Posterior vena cava (tissue), 2 donors: ENCODE measurements at places on chromosomes 5 and 9. TPM values are rescaled to one million over a fixed set of nuclear protein-coding genes. Genes with fewer than 3 reads are reported as not detected.

DNA sequence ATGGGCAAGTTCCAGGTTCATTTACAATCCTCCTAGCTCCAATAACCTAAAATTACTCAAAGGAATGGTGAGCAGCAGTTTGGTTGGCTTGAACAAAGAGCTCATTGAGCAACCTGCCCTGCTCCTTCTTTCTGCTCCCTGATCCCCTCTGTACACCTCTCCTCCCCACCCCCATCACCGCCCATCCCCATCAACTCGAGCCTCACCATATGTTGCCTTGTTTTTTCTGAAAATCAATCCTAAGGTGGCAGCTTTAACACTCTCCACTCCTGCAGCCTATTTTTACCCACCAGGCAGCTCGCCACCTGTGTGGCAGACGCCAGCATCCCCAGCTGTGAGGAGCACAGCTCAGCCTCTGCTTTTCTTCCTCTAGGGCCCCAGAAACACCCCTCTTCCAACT lies 533.4 kb upstream of the BRINP1 start:
- no peak for DNase-seq

DNA sequence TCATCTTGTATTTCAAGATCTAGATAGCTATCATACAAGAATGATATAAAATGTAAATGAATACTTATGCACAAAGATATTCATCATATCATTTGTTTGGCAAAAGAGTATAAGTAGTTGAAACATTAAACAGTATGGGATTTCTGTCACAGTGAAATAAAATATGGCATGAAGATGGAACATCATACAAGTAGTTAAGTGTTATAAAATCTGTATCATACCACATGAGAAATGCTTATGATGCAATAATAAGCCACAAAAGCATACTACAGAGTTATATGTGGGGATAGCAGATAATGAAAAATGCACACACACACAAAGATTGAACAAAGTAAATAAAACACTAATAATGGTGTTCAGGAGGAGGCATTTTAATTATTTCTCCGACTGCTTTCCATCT lies 838.0 kb upstream of the DMAC1 start:
- DNase-seq: no peak

- DNase-seq: no peak
These were observed 2.6 kb upstream of the UBE2QL1 start for GRCh38 chr5:6446042-6446441.

DNA sequence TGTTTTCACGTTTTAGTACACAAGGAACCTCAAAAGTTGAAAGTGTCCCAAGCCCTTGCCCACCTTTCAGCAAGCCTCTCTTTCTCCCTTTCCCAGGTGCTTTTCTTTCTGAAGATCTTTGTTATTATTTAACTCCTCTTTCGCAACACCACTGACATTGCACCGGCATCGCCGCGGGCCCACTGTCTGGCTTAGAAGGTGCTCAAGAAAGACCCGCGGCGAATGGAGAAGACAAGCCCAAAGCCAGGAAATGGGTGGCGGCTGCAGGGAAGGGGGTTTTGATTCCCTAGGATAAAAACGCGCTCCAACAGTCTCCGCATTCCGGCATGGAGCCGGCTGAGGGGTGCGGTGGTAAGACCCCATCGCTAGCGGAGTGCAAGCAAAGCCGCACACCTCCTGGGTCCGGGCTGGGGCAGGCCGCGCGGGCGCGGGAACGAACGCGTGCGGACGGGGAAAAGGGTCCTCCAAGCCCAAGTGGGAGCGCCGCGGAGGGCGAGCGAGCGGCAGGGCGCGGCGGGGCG lies 404 bp upstream of the AFAP1L1 start:
- DNase-seq: no peak

DNA sequence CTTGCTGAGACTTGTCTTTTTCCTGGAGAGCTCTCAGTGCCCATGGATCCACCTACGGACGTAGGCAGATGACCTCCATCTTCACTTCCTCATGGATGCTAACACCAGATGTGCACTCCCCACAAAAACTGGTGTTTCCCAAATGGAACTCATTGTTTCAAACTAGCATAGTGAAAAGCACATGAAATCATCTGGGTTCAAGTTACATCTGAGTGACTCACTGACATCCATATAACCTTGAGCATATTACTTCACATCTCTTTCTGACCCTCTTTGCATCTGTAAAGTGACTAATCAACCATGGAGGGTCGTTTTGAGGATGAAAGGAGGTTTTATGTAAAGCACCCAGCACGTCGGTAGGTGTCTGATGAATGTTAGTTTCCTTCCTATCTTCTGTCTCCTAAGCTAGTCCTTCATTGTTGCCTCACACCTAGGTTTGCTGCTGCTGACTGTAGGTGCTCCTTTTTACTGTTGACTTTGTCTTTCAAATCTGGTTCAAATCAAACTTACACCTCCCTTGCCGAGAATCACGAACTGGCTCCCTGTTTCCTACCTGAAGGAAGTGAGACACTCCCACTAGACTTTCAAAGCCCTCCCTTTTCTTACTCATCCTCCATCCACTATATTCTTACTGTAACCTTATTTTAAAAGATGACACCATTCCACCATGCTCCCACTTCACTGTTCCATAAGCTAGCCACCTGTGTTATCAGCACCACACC lies 10.3 kb downstream of the OCLN start:
- DNase-seq: no peak

GRCh38 chr9:79471580-79472543 lies 99.9 kb upstream of the TLE4 start:
- peak; percentile 91 for DNase-seq

- DNase-seq: no peak
These were observed 80.0 kb upstream of the ZSWIM6 start for GRCh38 chr5:61251874-61252642.

DNA sequence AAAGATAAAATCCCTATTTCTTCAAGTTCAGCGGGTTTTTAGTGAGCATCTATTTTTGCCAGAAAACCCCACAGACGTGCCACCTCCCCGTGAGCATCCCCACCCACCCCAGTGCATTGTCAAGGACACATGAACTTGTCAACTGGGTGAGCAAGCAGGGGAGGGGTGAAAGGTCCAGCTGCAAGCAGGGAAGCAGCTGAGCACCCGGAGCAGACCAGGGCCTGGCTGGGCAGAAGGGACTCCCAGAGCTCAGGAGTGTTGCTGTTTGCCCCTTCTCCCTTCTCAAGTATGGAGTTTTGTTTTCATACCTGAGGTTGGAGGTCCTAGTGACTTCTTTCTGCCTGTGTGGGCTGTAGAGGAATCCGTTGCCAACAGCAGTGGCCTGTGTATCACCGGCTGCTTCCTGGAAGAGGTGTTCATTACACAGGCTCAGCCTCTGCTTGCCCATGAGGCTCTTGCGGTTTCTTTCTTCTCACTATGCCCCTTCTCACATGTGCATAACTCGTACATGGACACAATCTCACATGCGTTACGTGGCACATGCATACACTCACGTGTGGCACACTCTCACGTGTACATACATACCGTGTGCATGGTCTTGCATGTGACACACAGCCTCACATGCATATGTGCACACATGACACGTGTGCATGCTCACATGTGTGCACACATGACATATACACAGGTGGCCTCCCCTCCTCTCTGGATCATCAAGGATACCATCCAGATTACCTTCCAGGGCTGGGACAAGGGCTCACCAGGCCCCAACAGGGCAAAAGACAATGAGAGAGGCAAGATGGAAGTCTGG lies 126.7 kb downstream of the MVB12B start:
- no peak for DNase-seq

DNA sequence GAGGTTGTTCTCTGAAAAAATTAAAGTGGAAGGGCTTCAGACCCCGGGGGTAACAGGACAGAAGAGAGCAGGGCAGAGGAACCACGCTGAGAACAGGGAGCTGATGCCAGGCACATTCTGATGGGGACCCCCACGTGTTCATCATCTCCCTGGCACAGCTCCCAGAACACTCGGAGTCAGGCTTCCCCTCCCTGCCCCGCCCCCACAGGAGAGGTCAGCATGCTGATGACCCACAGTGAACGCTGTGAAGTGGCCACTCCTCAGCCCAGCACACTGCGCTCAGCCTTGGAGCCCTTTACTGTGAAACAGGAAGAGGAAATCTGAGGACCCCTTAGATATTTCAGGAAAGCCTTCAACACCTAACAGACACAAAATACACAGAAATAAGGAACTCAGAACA lies 16.4 kb downstream of the RETREG1 start:
- DNase-seq: peak; percentile 84

DNA sequence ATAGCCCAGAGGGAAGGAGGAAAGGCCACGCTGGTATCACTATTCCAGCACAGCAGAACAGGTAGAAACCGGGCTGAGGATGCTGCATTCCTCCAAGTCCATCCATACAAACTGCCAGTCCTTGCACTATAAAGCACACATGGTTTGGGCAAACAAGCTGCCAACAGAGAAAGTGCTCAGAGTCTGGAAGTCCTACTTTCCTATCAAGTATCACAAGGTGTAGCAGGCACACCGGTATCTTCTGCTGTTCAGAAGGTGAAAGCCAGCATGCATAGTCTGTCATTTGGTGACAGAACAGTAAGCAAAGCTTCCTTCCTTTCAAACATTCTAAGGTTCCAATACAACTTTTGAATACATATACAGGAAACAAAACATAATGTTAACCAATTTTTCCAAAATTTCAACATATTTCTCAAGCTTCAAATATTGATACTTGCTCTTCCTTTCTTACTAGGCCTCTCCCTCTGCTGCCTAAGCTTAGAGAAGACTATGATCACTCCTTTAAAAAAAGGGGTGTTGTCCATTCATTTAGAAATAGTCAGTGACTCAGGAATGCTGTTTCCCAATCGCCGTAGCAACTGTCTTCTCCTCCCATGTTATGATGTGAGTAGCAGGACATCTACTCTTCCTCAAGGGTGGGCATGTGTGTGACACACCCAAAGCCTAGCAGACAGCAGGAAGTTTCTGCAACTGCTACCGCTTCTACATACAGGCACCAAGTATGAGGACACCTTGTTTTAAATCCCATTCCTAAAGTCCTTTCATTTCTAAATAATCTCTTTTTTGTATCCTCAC lies 14.7 kb downstream of the DIAPH1 start:
- peak; percentile 83 for DNase-seq

PAX5 gene
- total RNA-seq: 0.67 TPM
